NK-92 treated with Interleukin-12 subunit alpha and Interleukin-12 subunit beta, amount 100 ng/mL, for 24 hours (cell line): ENCODE measurements at places on chromosomes 4 and X.

GRCh38 chr4:26475716-26476115 is 14.6 kb downstream of the CCKAR start:
- DNase-seq, result no peak

DNA sequence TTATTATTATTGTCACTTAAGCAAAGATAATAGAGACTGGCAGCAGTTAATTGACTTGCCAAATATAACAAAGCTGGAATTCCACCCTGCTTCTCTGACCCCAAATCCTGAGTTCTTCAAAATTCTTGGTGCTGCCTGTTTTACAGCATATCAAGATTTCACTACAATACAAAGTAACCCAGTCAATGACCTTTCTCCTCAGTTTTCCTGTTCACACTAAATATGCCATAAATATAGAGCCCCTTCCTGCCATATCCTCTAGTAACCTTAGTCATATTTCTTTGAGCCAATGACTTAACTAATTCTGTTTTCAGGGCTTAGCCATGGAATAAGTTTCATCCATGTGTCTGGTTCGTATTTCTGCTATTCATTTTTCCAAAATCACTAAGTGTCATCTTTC is 315.3 kb upstream of the HS3ST1 start:
- DNase-seq, result no peak

DNA sequence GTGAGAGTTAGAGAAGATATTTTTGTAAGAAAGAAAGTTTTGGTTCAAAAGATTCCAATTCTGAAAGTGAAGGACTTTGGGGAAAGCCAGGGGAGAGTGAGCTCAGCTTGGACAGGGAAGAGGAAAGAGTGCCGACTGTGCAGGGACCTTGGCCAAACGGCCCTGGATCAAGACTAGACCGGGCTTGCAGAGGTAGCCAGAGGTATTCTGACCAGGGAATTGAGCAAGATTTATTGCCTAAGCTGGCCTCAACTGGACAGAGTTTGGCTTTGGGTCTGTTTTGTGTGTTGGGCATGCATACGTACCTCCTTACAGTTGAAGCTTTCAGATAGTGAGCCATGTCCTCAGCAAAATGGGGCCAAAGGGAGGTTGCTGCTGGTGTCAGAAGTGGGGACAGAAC is 11.6 kb downstream of the PLAC1 start:
- DNase-seq, result no peak

DNA sequence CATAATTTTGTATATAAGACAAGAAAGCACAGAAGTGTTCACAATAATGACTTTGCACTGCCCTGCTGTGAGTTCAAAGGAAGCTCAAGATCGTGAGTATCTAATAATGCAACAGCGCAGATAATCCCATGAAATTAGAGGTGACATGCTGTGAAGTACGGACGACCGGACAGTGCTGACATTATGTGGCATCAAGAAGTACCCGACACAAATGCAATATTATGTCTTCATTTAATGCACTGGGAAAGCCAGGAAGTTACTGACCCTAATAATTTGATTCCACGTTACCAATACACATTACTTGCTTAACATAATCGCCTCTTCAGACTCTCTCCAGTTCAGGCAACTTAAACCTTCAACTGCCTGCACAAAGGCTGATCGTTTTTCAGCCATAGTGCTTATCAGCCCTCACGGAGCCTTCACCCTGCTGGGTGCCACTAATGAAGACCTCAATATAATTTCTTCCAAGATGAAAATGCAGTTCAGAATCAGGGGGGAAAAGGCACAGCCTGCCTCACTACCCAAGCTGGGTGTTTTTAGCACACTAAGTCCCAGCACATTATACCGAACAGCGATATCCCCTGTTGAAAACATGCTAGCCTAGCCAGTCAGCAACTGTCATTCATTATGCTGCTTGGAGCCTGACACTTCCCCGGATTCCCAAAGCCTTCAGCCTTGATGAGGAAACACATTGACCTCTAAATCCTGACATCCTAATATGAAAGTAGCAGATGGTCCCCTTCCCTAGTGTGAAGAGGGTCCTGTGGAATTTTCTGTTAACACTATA is 56.1 kb downstream of the SLC7A11 start:
- no peak for DNase-seq

DNA sequence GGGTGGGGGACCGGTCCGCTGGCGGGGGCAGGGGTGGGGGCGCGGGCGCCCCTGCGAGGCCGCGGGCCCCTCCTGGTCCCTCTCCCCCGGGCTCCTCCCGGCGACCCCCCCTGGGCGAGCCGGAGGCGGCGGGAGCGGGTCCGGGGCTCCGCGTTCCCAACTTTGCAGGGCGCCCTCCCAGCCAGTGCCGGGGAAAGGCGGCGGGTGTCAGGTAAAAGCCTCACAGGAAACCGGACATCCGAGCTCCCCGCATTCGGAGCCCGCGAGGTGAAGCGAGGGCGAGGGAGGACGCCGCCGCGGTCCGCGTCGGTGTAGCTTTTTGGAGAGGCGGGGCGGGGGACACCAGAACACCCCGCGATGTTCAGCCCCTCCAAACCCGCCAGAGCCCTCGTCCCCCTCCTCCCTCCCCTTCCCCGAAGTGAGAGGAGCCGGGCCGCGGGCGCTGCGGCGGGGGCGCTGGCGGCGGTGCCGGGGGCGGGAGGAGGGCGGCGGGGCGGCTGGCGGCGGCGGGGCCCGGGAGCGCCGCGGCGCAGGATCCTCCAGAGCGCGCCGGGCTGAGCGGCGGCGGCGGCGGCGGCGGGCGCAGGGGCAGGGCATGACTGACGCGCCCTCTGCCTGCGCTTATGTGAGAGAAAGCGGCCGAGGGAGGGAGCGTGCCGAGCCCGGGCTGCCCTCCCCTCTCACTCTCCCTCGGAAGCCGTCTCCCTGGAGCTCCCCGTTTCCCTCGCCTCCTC is at the start of gene VEGFC:
Gene VEGFC (minus strand): TSS at position 597 of the 734 bp plus-strand sequence. CDS start 611 bp downstream, outside the sequence.
- no peak for DNase-seq

GRCh38 chr4:73206236-73206635 is 52.4 kb downstream of the ANKRD17 start:
- no peak for DNase-seq

DNA sequence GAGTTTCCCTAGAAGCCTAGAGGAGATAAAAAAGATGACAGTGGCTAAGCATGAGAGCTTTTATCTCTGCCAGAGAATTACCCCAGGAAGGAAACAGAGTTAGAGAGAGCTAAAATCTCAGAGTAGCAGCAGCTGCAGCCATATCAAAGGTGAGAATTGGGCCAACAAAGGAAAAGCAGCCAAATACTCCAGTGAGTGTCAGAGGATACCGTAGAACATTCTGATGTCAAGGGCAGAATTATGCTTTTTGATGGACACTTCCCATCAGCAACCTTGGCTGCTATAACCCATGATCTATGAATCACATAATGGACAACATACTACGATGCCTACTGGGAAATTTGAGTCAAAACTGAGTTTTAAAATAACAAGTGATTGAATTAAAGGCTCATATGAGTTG is 405.8 kb upstream of the CPEB2 start:
- DNase-seq, result no peak

GRCh38 chr4:182310962-182311361 is 67.8 kb downstream of the TENM3 start:
- DNase-seq, result no peak

DNA sequence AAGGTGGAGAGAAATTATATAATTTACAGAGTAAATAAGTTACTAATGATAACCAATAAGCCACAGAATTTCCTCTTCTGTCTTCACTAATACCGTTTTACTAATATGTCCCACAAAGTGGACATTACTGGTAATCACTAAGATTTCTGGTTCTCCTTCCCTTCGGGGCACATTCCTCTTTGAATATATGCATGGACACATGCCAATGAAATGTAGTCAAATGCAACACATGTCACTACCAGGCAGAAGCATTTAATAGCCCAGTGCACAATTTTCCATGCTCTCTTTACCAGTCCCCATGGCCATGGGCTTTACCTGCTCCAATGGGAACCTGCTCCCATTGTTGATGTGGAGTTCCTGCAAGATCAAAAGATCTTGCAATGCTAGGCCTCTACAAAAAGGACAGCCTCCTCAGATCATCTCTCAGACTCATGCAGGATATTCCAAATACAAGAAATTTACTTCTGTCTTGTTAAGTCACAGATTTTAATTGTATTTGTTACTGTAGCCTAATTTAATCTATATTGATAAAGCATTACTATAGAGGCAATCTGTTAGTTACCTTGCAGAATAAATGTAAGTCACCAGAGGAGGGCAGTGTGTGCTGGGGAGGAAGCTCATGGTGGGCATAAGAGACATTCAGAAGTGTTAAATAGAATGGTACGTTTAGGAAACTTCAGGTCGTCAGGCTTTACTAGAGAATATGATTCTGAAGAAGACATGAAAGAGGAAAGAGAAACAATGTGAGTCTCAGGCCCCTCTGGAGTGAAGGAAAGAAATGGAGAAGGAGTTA is 37.1 kb upstream of the INPP4B start:
- DNase-seq, result no peak

- no peak for DNase-seq
These were observed 176.3 kb downstream of the FAM13A start for GRCh38 chr4:88880501-88881226.
